ENCODE measurements at places on chromosomes 2 and 18.

- DNase-seq = no peak
Measured at GRCh38 chr2:68698567-68699377, 35.8 kb upstream of the ARHGAP25 start.

- no peak for DNase-seq
Measured at GRCh38 chr2:10274376-10274775, 28.3 kb upstream of the HPCAL1 start.

DNA sequence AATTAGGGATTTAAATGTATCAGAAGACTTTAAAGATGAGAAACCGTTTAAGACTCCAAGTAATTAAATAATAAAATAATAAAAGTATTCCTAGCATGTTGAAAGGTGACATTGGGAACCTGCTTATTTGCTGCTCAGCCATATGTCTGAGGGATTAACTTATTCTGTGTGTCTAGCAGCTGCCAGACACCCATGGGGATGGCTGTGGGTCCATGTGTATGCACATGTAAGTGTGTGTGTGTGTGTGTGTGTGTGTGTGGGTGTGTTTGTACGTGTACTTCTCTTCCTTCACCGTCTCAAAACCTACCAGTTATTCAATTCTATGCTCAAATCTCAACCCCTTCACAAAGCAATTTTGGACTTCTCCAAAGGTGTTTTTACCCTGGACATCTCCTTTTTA lies 124.5 kb downstream of the SETBP1 start:
- DNase-seq = no peak

DNA sequence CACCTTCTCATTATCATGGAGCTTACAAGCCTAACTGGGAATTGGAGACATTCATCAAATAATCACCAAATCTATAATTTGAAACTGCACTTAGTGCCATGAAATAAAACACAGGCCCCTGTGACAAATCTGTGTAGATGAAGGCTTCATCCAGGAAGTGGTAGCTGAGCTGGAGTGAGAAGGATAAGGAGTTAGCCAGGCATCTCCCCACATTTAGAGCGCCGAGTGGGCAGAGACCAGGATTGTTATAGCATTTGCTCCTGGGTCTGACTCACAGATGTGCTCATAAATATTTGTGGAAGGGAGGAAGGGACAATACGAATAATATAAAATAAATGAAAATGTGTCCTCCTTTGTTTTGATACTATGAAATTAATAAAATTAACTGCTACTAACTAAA lies 2.5 kb upstream of the MAT2A start:
- DNase-seq = no peak

DNA sequence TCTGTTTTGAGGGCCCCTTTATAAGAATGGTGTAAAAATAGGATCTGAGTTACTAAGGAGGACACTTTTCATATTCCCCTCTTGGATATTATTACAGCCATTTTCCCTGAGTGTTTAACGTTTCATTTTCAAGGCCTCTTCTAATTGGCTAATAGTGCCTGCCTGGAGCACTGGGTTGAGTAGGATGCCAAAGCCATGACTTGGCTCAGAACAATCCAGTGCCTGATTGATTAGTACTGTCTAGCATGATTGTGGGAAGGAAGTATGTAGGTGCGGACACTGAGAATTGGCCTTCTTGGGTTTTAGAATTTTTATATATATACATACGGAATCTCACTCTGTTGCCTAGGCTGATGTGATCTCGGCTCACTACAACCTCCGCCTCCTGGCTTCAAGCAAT lies 66.1 kb downstream of the NAB1 start:
- DNase-seq = no peak

DNA sequence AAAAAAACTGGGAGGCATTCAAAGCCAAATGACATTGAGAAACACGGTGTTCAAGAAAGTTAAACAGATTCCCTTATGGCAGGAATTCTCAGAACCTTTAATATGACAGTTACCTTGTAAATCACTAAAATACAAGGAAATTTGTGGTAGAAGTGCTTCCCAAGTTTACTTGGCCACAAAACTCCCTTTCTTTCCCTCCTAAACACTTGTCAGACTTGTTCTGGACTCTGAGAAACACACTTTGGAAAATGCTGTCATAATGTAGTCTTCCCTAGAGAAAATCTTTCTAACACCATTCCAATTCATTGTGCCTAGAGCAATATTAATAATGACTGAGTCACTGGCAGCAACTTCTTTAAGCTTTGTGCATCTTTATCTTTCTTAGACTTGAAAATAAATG lies 140.4 kb downstream of the ANKRD44 start:
- DNase-seq = no peak

DNA sequence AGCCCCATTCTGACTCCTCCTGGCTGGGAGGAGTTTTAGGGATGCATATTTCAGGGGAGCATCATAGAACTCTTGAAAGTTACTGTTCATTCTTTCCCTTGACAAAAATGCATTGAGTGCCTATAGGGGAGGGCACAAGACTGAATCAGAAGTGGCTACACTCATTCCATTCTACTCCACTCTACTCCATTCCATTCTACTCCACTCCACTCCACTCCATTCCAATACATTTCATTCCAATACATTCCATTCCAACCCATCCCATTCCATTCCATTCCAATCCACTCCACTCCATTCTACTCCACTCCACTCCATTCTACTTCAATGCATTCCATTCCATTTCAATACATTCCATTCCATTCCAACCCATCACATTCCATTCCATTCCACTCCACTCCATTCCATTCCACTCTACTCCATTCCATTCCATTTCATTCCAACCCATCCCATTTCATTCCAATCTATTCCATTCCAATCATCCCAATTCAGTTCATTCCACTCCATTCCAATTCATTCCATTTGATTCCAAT lies 110.8 kb downstream of the LOXHD1 start:
- no peak for DNase-seq

DNA sequence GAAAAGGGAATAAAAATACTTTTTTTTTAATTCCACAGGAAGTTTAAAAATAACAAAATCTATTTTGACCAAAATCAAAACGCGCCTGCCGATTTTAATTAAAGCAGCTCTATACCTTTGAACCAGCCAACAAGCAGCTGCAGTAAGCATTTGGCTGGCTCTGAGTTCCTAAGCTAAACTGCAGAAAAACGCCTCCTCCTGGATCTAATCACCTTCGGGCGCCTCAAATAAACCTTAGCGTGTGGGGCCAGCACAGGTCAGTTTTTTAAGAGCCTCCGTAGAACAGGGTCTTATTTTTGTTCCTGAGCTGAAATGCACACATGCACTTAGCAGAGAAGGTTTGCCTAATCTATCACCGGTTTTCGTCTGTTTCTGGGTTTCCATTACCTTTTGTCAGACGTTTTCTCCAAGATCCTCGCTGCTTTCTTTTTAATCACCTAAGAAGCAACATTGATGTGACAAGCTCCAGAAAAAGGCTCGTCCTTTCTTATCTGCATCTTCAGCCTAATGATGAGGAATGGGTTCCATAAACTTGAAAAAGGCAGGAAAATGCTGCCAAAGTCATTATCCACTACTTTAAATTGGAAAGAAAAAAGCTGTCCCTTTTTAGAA lies 64.7 kb upstream of the HNRNPA3 start:
- no peak for DNase-seq

- DNase-seq = peak; percentile 67
Measured at GRCh38 chr18:70464343-70465114, 175.7 kb downstream of the SOCS6 start.

- peak; percentile 93 for DNase-seq
Measured at GRCh38 chr18:39969803-39970494, 1985.1 kb upstream of the PIK3C3 start.

DNA sequence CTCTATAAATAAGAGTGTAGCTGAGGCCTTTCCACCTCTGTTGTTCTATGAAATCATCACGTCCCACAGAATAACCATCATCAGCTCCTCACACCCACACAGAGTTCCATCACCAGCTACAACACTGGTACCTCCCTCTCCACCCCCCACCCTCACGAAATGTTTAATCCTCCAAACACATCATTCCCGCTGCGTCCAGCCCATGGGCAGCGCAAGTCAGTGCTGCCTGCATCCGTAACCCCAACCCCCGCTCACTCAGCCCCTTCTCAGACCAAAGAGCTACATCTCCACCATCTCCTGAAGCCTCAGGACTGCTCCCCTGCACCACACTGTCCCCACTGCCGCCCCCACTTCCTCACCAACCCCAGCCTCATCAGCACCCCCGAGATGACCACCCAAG lies 19.4 kb downstream of the DNMT3A start:
- DNase-seq = no peak

- no peak for DNase-seq
Measured at GRCh38 chr2:10883801-10884478, 27.8 kb upstream of the KCNF1 start.

GRCh38 chr2:192230889-192231453 lies 36.2 kb upstream of the TMEFF2 start:
- DNase-seq = no peak

GRCh38 chr2:43622931-43623451 lies 14.1 kb upstream of the PLEKHH2 start:
- no peak for DNase-seq

DNA sequence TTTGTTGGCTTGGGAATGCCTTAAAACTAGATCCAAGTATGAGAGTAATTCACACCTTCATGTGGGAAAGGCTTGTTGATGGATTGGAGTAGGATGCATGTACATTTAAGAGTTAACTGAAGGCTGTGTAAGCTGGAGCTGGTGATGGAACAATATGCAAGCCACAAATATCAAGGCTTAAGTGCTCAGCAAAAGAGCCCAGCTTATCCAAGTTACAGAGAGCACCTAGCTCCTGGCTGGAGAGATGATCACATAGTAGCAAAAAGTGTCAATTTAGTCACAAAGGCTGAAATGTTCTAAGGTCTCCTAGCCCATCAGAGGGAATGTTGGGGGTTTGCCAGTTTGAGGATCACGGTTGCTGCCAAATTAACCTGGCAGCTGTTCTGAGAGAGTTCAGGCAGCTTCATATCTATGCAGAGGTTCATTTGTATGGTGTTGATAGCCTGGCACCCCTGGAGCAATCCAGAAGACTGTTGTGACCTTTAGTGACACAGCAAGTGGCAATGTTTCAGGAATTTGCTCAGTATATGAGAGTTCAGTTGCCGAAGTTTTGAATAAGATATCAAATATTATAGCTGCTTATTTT lies 228.2 kb downstream of the DOK6 start:
- no peak for DNase-seq

GRCh38 chr2:60530660-60531281 lies 22.7 kb downstream of the BCL11A start:
- no peak for DNase-seq

DNA sequence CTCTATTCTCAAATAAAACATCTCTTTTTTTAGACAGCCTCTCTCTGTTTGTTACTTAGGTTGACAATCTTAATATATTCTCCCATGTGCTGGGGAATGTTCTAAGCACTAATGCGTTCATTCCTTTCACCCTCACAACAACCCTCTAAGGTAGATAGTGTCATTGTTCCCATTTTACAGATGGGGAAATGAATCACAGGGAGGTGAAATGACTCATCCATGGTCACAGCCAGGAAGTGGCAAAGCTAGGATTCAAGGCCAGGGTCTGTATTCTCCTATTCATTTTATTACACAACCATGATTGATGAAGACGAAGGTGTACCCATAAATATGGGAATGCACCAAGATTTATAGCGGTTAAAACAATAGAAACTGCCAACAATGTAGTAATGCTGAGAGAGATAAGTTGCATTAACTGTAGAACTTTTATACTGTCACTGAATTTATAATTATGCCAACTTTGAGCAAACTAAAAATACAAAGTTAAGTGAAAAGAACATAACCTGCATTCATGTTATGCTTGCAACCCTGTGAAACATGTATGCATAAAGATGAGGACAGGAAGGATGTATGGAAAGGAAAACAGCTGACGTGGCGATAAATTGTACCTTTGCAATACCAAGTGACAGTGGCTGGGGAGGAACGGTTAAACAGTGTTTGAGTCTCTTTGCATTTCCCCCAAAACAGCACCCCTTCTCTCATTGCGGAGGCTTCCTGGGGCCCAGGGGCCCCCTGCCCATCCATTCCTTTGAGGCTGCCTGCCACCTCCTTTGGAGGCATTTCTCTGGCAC lies 257.7 kb upstream of the AGAP1 start:
- peak; percentile 60 for DNase-seq

DNA sequence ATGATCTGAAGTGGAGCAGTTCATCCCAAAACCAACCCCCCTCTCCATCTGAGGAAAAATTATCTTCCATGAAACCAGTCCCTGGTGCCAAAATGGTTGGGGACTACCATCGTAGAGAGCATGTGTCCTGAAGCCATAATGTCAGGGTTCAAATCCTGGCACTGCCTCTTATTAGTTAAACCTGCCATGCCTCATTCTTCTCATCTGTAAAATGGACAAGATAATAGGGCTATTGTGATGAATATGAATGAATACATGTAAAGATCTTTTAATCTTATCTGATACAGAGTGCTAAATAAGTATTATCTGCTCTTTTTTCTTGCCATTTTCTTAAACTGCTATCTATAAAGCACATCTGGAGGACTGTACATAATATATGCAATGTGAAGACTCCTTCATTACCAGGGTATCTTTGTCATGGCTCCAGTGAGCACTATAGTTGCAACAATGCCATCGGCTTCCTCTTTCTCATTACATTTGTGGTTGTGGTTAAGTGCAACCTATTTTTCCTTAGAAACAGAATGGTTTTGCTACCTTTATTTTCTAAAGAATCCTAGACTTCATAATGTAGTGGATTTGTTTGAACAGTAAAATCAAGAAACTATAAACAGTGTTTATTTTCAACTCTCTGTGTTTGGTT lies 27.0 kb downstream of the MFSD6 start:
- DNase-seq = no peak

GRCh38 chr2:113723411-113723810 lies 33.0 kb downstream of the SLC35F5 start:
- no peak for DNase-seq

DNA sequence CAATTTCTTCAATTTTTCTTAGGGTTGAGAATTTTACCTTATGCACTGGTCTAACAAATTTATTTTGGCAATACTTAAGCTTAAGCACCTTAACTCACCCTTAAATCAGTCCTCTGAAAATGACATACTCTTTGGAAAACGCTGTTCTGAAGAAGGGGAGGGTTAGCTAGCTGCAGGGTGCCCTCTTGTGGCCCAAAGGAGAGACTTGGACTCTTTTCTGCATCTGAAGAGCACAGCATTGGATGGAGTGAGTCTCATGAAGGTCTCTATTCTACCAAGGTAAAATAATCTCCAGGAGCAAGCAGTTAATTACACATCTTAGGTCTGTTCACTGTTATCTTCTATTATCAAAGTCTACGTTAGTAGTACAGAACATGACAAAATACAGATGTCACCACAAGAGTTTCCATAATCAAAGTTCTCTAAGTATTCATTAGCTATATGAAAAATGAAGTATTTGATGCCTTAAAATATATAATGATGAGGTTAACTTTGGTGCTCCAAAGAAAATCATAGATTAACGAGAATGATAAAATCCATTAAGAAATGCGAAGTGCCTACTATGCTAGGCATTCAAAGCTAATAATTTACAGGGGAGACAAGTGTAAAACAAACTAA lies 24.4 kb downstream of the PUM2 start:
- DNase-seq = peak; percentile 71

DNA sequence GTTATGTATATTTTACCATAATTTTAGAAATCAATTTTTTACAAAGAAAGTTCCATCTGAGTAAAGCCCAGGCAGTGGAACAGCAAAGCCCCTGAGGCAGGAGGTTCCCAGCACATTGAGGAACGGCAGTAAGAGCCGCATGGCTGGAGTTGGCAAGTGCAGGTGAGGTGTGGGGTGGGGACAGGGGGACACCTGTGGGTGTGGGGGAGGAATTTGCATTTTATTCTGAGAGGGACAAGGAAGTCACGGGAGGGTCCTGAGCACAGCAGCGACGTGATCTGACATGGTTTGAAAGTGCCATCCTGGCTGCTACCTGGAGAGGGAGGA lies 16.1 kb upstream of the ADI1 start:
- no peak for DNase-seq

All from dermis microvascular lymphatic vessel endothelial cell (primary cell).